ENCODE measurements at places on chromosomes 6 and 20.

DNA sequence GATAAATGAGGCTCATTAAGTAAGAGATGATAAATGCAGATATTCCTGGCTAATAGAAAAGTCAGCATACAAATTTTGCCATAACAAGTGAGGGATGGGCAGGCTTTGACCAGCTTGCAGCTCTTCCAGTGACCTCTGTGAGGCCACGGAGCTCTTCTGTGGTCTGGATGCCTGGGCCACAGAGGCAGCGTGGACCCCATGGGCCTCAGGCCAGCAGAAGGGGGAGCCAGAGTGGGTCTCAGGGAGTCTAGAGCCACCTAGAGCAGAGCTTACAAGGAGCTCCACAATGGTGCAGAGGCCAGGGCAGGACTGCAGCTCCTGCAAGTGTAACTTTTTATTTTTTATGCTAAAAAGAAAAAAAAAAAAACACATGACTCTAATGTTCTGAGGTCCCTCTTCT is 165.1 kb downstream of the ARID1B start:
- no peak for DNase-seq

DNA sequence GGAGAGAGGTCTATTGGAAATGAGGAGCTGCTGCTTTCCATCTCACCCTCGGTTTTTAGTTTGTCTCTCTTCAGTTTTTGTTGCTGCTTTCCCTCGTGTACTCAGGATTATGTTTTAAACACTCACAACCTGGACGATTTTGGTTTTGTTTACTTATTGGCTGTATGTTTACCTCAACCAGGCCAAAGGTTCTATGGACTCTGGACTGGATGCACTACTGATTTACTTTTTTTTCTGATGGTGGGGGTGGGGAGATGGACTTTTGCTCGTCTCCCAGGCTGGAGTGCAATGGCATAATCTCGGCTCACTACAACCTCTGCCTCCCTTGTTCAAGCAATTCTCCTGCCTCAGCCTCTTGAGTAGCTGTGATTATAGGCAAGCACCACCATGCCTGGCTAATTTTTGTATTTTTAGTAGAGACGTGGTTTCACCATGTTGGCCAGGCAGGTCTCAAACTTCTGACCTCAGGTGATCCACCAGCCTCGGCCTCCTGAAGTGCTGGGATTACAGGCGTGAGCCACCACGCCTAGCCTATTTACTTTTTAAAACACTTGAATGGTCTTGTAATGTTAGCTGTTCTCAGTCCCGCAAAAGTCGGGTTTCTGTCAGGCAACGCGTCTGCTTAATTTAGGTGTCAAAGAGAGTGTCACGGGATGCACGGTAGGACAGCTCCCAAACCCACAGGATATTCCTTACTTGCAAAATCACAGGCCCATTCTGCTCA is 148.2 kb upstream of the RIPOR2 start:
- no peak for DNase-seq

DNA sequence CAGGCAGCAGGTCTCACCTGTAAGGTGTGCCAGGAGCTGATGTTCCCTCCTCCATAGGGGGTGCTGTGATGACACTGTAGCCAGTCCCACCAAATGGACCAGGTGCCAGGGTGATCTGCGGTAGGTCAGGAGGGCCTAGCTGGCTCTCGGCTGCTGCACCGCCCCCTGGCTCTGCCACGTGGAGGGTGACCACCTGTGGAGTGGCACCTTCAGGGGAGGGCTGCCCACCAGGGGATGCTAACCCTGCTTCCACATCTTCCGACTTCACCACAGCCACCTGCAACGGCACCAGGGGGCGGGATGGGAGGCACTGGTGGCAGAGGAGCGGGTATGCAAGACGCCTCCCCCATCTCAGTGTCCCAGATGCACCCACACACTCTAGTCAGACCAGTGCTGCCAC is 18.3 kb downstream of the ZNF335 start:
- DNase-seq, result no peak

DNA sequence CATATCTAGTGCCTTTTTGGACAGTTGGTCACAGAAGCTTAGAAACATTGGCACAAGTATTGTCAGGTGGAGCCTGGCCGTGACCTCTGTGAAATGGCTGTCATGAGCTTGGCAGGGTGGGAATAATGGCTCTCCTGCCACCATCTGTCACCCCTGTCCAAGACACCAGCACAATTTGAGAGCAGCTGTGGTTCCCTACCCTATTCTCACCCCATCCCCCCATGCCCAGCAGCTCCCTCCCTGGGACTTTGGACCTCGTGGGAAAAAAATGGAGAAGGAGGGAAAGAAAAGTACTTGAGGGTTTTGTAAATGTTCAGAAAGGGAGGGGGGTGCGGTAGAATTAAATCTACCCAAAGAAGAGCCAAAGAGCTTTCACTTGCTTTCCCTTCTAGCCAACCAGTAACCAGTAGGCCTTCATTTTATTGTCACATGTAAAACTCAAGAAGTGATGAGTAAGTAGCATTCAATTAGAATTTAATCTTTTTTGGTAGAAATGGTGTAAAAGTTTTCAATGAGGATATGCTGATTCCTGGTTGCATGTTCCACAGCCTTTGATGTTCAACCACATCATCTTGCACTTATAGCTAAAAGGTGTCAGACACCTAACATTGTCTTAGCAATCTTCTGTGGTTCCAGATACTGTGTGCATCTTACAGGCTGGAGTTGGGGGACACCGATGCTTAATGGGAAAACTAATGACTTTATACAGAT is 263.5 kb upstream of the TAB2 start:
- no peak for DNase-seq

GRCh38 chr20:64216036-64216435 is 39.5 kb upstream of the PCMTD2 start:
- DNase-seq, result no peak

DNA sequence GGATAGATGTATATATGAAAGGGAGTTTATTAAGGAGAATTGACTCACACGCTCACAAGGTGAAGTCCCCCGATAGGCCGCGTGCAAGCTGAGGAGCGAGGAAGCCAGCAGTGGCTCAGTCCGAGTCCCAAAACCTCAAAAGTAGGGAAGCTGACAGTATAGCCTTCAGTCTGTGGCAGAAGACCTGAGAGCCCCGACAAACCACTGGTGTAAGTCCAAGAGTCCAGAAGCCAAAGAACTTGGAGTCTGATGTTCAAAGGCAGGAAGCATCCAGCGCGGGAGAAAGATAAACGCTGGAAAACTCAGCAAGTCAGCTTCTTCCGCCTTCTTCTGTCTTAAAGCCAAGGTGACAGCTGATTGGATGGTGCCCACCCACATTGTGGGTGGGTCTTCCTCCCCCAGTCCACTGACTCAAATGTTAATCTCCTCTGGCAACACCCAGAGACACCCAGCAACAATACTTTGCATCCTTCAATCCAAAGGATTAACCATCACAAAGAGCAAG is 102.6 kb upstream of the GJE1 start:
- DNase-seq, result peak; percentile 38

DNA sequence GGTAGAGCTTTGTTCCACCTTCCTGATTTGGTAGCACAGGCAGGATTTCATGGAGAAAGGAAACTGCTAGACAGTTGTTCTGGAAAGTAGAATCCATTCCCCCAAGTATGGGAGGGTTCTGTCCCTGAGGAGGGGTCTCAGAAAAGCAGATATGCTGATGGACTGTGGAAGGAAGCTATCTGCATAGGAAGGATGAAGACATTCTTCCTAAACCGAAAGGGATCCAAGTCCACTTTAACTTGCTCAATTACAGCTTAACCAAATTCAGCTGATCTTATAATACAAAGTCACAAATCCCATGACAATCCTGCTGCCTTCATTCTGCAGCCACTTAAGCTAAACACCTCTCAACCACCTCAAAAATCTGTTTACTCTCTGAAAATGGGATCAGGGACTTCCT is 2.6 kb downstream of the MAN1A1 start:
- no peak for DNase-seq

DNA sequence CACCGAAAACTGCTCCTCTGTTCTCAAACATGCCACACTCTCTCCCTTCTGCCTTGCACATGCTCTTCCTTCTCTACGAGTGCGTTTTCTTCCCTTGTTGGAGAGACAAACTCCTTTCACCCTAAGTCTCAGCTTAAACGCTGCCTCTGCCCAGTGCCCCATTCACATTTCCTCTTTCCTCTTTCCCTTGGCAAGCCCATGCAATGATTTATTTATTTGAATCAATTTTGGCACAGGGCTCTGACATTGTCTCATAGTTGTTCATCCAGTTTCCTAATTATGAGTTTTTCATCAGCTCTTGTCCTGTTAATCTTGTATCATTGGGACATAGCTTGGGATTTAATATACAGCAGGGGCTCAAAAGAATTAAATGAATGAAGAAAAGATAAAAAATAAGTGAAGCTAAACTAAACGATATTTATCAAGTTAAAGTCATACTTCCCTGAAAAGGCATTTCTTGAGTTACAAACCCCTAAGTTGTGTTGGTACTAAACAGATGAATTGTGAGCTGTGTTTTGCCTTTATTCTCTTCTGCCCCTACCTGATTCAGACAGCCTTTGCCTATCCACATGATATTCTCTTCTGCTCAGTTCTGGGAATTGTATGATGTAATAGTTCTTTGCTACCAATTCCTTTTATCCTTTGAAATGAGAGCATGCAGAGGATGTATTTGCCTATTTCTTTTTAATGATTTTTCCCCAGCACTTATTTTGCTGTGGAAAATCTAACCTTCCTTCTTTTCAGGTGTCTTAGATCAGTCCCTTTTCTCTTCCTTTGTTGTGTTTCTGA is 704.4 kb downstream of the UTRN start:
- no peak for DNase-seq

DNA sequence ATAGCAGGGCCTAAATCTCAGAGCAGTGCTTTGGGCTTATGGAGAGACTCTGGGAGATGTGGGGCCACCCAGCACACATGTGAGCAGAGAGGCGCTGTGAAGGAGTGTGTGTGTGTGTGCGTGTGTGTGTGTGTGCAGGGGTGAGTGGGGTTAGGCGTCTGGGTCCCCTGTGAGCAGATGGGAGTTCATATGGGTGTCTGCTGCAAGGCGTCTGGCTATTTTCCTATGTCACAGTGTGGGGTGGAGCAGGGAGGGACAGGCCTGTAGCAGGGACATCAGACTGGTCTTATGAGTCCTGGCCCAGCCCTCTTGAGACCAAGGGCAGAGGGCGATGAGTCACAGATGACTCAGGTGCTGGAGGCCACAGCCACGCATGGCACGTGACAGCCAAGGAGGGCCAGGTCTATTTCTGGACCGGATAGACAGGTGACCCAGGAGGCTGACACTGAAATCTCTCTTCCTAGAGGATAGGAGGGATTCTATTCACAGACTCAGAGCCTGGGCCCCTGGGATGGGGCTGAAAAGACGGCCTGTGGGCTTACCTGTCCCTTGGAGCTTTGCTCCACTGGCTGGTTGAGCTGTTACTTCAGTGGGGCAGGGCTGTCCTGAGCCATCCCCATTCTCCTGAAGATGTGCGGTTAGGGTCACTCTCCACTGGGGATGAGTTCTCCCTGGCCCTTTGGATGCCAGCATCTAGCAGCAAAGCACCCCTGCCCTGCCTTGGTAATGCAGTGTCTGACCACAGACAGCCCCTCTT is 28.9 kb downstream of the VEGFA start:
- DNase-seq, result peak; percentile 62

- no peak for DNase-seq
These were observed 21.4 kb downstream of the CNR1 start for GRCh38 chr6:88144637-88145297.

DNA sequence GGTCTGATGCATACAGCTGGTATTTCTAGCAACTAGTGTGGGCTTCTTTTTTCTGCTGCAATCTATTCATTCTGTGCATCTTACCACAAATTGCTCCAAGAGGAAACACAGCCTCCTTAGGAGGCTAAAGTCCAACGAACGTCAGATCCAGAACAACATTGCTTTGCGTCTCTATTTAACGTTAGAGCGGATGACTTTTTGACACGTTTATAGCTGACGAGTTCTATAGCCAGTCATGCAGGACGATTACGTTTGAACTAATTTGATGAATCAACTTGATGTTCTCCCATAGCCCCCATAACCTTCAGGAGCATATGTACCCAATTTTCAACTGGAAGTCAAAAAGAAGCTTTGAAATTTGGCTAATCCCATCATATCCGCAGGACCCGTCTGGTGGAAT is 59.9 kb downstream of the TSHZ2 start:
- DNase-seq, result no peak

DNA sequence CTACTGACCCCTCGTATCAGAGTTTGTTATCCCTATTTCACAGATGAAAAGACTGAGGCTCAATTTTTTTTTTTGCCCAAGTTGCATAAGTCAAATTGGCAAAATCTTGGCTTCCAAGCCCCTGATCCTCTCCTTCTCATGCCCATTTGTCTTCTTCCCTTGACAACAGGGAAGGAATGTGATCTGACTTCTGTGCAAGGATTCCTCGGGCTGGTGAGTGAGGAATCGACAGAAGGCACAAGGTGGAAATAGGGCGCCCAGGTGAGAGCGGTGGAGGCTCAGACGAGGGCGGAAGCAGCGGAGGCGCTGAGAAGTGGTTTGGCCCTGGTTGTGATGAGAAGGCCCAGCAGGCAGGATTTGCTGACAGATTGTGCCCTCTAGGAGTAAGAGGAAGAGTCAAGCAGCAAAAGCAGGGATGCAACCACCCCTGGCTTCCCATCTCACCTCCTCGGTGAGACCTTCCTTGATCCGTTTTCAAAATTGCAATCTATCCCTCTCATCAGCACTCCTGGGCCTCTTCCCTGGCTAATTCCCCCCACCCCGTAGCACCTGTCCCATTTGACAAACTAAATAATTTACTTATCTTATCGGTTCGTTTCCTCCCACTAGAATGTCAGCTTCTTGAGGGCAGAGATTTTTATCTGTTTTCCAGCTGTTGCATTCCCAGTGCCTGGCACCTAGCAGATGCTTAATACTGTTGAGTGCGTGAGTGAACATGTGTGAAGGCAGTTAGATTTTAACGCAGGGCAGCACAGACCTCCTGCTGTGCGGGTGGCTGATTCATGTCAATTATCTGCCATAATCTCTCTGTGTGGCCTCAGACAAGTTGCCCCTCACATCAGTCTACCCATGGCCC is 3.7 kb upstream of the SIRPA start:
- DNase-seq, result no peak

- DNase-seq, result no peak
These were observed 6.7 kb downstream of the ZBP1 start for GRCh38 chr20:57613481-57613921.

DNA sequence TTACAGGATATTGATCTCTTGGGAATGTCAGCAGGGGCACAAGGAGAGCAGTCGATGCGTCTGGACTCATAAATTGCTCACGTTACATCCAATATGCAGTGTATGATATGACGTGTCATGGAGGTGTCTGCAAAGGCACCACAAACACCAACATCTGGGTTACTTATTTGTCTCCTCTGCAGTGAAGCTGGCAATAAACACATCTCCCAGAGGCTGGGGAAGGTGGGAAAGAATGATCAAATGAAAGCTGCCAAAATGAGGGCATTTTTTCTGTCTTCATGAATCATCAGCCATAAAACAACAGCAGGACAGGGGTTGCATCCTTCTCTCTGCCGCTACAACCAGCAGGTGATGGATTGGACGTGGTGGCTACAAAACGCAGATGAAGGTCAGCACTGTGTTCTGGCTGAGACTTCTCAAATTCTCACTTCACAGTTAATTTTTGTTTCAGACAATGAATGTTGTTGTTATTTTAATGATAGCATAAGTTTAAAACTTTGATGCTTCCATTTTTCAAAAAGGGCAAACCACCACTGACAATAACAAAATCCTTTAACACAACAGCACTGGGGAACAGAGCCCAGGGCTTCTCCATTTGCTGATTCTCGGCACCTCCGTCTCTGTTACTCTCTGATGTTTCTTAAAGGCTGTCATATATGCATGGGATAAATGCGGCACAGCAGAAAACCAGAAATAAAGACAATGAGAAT is 47.5 kb downstream of the ERMARD start:
- no peak for DNase-seq

- no peak for DNase-seq
These were observed 38.0 kb downstream of the VGLL2 start for GRCh38 chr6:117303323-117303722.

- peak; percentile 98 for DNase-seq
These were observed 171.8 kb upstream of the AKAP12 start for GRCh38 chr6:151067684-151068596.

GRCh38 chr6:119205911-119206618 is 127.6 kb upstream of the FAM184A start:
- DNase-seq, result no peak

All from astrocyte of the spinal cord (primary cell).